ENCODE measurements at places on chromosomes 2 and 18.

GRCh38 chr2:199819746-199820145 is 31.2 kb downstream of the FTCDNL1 start:
- DNase-seq = no peak

DNA sequence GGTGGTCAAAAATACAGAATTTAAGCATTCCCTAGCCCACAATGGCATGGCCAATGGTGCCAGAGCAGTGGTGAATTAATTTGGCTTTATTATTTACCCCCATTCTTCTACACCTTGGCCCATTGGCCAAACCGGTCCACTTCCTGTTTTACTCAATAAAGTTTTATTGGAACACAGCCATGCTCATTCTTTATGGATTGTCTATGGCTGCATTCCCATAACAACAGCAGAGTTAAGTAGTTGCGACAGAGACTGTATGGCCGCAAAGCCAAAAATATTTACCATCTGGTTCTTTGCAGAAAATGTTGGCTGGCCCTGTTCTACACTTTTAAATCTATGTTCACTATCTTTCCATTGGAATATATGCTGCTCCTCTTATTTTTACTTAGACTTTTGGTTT is 130.3 kb upstream of the CCDC68 start:
- DNase-seq = no peak

- no peak for DNase-seq
Observed at GRCh38 chr18:59343926-59344325, 15.1 kb downstream of the LMAN1 start.

GRCh38 chr18:9739516-9739915 is 31.4 kb downstream of the RAB31 start:
- DNase-seq = no peak

DNA sequence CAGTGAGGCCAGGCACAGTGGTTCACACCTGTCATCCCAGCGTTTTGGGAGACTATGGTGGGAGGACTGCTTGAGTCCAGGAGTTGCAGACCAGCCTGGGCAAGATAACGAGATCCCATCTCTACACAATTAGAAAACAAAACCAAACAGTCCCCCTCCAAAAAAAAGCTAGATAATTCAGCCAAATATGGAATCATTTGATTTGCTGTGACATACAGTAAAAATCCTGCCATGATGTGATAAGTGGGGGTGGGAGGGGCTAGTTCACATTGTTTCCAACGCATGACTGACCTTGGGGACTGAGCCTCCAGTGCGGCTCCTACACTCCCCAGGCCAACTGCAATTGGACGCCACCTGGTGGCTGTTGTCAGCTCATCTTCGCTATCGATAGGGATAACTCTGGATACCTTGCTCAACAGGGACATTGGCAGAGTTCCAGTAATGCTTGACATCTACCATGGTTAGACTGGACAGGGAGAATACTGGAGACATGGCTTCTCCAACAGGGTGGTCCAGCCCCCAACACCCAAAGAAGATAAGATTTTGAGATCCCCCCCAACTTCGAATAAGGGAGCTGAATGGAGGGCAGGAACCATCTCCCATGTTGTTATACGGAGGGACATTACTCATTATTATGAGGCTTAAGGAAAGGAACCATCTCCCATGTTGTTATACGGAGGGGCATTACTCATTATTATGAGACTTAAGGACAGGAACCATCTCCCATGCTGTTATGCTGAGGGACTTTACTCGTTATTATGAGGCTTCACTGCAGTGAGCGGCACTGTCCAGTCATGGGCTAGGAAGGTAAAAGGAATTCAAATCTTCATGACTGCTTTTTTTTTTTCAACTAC is 135.9 kb downstream of the TGIF1 start:
- DNase-seq = no peak

- no peak for DNase-seq
Observed at GRCh38 chr2:111050701-111051376, 69.9 kb upstream of the BCL2L11 start.

- no peak for DNase-seq
Observed at GRCh38 chr2:212816267-212816666, 277.7 kb upstream of the ERBB4 start.

DNA sequence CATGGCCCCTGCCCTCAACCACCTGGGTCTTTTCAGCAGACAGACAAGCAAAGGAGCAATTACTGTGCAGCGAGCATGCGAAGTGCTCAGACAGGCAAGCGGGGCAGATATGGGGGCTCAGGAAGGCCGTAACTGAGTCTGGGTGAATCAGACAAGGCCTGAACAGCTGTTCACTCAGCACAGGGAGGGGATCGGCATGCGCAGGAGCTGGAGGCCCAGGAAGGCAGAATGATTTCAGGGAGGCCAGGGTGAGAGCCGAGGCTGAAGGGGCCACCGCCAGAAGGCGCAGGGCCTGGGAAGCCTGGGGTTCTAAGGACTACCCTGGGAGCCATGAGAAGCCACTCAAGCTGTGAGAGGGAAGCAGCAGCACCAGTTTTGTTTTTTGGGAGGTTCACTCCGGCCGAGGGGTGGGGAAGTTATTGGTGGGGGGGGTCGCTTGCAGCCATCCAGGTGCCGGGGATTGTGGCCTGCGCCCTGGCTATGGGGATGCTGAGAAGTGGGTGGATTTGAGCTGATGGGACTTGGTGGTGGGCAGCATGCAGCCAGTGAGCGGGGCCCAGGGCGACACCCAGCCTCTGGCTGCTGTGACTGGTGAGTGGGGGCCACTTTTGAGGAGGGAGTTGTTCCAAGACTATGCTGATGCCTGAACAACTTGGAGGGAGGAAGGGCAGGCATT is 132.2 kb downstream of the TSN start:
- DNase-seq = no peak

GRCh38 chr18:79698668-79699335 is 19.2 kb downstream of the CTDP1 start:
- DNase-seq = no peak

DNA sequence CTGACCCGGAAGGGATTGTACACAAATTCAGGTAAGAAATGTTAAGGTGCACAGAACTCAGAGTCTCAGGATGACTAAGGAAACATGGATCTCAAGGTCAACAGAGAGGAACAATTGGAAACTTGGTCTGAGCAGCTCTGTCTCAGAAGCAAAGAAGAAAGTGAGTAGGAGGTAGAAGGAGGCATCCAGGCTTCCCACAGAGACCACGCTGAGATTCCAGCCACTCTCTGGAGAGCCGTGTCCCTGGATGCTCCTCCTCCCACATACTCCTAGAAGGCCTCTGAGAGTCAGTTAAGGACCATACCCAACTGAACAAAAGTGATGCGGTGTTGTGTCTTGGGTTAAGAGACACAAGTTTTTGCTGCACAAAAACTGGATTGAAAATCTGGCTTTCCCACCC is 8.6 kb upstream of the PLB1 start:
- DNase-seq = no peak

- no peak for DNase-seq
Observed at GRCh38 chr2:111930409-111930808, 32.0 kb downstream of the MERTK start.

DNA sequence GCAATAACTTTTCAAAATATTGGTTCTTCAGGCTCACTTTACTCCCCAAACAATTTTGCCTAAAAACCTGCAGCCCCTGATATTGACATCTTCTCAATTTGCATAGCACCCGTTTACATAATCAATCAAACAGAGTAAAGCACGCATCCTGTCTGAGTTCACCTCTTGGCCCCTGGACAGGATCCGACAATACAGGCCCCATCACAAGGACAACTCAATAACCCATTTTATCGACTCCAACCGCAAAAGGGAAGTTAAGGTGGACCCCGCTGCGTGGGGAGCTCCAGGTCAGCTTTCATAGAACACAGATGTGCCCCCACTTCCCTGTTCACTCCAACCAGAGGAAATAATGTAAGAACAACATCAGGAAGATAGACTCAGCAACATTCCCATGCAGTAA is 44.7 kb downstream of the TTC32 start:
- no peak for DNase-seq

GRCh38 chr2:107809835-107810234 is 16.9 kb upstream of the RGPD4 start:
- no peak for DNase-seq

DNA sequence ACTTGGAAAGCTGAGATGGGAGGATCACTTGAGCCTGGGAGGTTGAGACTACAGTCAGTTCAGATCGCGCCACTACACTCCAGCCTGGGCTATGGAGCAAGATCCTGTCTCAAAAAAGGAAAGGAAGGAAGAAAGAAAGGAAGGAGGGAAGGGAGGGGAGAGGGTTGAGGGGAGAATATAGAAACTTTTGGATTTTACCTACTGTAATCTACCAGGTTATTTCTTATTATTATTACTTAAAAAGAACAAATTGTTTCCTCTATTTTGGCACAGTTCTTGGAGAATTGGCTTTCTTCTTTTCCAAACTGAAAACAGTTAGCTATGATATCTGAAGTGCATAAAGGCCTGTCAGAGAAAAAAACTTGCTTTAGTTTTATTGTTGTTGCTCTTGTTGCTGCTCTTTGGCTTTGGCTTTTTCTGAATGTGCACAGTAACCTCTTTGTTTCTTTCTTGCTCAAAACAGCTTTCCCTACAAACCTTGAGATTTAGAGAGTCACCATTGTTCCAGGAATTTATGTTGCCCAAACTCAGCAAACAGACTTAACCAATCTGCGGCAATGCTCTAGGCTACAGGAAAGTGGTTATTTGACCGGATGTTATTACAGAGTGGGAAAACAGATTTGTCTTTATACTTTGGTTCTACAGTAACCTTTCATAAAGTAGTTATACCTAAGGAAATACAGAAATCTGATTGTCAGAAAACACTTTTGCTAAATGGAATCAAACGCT is 214.9 kb downstream of the XIRP2 start:
- no peak for DNase-seq

DNA sequence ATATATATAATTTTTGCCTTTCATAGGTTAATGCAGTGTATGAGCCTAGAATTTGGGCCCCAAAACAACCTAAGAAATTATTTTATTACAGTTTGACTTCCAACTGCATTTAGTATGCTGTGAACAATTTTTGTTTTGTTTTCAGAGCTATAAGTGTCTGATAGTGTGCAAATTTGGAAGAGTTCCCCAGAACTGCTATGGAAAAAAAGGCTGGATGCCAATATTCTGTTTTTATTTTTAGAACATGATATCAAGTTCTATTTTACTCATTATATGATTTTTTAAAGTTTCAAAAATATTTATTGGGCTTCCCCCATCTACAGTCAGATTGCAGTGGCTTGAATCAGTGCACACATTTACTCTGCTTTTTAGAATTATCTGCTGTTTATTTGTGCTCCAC is 42.6 kb downstream of the MRPS9 start:
- DNase-seq = no peak

DNA sequence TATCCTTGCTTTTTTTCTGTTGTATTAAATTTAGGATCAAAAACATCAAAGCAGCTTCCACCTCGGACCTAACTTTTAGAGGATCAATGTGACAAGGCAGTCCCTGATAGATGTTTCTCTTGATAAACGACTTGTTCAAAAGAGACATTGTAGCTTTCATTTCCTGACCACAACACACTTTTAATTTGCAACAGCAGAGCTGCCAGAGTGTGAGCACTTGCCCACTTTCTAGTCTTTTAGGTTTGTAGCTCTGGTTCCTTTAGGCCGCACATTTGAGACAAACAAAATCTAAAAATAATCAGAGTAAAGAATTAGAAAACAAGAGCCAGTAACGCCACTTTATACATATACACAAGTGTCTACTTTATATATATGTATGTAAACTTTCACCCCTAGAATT is 3.1 kb downstream of the FIGN start:
- DNase-seq = no peak

GRCh38 chr18:48317781-48318381 is 91.3 kb downstream of the ZBTB7C start:
- no peak for DNase-seq

DNA sequence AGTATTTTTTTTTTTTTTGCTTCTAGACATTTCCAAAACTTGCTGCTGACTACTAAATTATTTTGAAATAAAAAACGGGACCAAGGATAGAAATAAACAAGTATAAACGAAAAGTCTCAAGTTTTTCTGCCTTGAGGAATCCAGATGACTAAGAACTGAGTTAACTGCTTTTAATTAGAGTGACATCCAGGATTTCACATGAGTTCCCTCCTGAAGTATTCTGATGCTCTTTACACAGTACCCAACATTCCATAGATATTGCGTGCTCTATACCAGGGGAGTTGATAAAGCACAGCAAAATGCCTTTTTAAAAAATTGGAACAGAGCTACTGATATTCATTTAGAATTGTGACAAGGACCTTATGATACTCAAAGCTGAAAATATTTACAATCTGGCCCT is 618.0 kb downstream of the CCDC85A start:
- no peak for DNase-seq

DNA sequence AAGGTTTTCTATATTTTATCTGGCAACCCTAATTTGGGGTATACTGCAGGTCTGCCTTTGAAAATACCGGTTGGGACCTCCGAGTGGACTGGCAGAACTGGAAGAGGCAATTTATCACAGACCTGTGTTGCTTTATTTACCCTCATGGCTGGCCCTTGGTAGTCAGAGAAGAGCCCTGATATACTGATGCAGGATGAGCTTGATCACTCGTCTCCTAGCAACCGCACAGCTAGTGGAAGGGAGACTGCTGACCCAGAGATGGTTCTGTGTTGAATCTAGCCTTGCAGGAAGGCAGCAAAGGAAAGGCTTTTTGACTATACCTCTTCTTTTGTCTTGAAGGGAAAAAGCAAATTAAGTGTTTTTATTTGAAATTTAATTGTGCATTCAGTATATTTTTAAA is 154.7 kb downstream of the EML6 start:
- no peak for DNase-seq

- no peak for DNase-seq
Observed at GRCh38 chr18:8496186-8496585, 113.1 kb upstream of the RAB12 start.

DNA sequence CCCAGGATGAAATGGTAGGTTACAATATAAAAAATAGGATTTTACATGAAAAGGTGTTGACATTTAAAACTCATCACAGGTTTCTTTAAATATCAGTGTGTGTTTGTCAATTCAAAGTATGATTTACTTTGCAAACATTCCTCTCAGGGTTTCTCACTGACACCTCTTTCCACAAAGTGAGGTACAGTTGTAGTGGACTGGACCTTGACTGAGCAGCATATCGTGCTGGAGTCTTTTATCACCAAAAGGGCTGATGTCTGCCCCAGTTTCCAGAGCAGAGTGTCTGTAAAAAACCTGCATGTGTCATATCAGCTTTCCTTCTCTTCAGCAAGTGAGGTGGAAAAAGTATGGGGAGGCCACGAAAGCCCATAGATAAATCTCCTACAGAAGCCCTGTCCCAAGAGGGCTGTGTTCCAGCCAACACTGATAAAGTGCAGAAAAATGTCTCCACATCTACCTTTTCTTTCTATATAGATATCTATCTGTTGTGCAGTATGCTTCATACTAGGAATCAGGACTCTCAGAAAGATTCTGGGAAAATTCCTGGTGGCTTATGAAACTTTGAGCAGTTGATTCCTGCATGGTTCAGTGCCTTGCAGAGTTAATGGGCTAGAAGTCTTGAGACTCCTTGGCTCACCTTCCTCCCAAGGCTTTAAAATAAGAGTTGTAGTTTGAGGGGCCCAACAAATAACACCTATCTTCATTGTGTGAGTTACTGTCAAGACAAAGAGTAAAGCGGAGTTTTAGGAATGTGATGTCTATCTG is 6.9 kb downstream of the ACYP2 start:
- no peak for DNase-seq
